ENCODE measurements at places on chromosomes 2 and 18.
A peak's percentile ranks its signal among the peaks of the same experiment; 100 is the strongest.

DNA sequence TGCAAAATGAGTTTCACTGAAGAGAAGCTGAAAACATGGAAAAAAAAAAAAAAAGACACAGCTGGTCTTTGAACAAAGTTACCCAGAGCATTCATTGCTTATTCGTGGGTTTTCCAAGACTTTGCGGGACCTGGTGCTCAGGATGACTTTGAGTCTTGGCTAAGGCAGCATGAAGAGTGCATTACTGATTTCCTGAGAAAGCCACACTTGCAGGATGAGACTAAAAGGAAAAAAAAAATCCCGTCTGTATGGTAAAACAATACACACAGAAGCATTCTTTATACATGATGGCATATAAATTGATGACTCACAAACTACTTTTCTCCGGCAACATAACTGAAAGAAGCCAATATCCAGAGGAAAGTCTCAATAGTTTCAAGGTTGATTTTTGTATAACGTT, 195.4 kb downstream of the SPP2 start:
- no peak for DNase-seq

DNA sequence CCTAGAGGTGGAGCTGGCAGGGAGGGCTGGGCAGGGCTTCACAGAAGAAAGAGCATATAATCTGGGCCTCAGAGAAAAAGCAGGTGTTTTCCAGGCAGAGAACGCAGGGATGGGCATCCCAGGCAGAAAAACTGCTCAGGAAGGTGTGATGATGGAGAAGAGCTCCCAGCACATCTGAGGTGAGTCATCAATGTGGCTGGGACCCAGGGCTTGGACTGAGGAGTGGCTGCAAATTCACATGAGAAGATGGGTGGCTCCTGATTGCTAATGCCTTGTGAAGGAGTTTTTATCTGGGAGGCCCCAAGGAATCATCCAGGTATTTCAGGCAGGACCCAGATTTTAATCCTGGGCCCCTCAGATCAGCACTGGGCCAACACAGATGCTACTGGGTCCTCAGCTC, 10.2 kb downstream of the IL1F10 start:
- DNase-seq: no peak

DNA sequence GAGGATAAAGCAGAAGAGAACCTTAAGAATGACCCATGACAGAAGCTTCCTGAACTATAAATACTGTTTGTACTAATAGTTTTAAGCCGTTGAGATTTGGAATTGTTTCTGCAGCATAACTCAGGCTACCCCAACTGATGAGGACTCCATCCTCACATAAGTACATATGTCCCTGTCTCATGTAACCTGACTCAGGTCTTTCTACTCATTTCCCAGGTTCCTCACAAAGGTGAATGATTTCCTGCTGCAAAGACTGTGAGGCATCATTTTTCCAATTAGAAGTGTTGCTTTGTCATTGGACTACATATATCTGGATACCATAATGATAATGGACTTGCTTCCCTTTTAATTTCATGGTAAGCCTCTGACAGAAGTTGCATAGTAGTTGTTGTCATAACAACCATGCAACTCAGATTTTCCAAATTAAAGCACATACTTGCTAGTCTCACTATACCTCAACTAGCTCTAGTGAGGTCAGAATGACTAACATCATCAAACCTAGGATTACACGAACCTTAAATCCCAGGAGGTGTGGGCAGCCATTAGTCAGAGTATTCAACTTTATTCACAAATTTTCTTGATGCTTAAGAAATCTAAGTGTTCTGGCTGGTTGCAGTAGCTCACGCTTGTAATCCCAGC, 38.0 kb upstream of the NEDD4L start:
- DNase-seq: no peak

DNA sequence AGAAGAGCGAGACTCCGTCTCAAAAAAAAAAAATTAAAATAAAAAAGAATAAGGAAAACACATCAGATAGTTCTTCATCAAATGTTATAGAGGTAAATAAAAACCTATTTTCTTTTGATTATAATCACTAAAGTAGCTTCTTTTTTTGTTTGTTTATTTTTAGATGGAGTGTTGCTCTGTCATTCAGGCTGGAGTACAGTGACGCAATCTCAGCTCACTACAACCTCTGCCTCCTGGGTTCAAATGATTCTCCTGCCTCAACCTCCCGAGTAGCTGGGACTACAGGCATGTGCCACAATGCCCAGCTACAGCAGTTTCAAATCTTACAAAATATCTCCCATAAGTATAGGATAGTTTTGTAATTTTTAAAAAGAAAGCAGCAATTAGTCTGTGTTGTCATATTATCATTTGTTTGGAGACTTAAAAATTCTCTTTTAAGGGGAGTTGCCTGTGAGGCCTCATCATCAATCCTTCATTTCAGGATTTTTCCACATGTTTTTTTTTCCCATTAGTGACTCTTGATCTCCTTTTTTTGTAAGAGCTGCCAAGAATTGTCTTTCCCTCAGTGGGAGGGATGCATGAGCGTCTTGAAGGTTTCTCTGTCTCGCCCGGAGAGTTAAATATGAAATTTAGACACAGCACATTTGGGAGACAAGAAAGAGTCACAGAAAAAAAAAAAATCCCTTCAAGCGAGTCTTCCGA, 275.9 kb downstream of the CDCA7 start:
- no peak for DNase-seq

- DNase-seq: no peak
These were observed 46.5 kb downstream of the MBP start for GRCh38 chr18:77086034-77086433.

- DNase-seq: no peak
These were observed 2.1 kb upstream of the CLIP4 start for GRCh38 chr2:29113027-29113686.

DNA sequence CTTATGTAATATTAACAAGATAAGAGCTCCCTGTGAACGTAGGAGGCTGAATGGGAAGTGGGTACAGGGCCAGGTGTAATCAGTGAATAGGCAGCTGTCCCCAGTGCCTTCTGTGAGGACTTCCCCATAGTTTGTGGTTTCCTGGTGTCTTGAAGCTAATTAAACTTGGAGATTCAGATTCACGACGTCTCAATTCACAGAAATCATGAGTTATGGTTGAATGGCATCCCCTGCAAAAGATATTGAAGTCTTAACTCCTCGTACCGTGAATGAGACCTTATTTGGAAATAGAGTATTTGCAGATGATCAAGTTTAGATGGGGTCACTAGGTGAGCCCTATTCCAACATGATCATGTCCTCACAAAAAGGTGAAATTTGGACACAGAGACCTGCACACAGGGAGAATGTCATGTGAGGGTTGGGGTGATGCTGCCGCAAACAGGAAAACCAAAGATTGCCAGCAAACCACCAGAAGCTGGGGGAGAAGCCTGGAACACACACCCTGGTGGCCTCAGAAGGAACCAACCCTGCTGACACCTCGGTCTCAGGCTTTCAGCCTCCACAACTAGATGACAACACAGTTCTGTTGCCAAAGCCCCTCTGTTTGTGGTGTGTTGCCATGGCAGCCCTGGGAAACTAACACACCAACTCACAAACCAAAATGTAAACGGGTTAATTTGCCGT, 13.2 kb downstream of the ARL4C start:
- peak; percentile 78 for DNase-seq

DNA sequence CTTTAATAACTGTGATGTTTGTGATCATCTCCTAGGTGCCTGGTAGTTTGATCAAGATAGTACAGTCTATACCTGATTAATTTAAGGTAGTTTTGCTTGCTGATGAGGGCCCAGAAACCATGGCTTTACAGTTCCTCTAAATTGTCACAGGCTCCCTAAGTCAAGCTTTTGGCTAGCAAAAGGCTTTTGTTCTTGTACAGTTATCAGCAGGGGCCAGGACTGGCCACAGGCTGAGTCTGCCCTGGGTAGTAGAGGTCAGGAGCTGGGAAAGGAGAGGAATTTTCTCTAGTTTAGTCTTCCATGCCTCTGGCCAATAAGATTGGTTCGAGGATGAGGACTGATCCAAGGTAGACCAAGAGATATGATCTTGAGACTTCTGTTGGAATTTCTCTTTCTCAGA, 3.6 kb upstream of the BOD1L2 start:
- DNase-seq: no peak

GRCh38 chr2:159153463-159153862, 133.0 kb downstream of the WDSUB1 start:
- DNase-seq: no peak

GRCh38 chr2:180513389-180513788, 467.0 kb upstream of the UBE2E3 start:
- no peak for DNase-seq

DNA sequence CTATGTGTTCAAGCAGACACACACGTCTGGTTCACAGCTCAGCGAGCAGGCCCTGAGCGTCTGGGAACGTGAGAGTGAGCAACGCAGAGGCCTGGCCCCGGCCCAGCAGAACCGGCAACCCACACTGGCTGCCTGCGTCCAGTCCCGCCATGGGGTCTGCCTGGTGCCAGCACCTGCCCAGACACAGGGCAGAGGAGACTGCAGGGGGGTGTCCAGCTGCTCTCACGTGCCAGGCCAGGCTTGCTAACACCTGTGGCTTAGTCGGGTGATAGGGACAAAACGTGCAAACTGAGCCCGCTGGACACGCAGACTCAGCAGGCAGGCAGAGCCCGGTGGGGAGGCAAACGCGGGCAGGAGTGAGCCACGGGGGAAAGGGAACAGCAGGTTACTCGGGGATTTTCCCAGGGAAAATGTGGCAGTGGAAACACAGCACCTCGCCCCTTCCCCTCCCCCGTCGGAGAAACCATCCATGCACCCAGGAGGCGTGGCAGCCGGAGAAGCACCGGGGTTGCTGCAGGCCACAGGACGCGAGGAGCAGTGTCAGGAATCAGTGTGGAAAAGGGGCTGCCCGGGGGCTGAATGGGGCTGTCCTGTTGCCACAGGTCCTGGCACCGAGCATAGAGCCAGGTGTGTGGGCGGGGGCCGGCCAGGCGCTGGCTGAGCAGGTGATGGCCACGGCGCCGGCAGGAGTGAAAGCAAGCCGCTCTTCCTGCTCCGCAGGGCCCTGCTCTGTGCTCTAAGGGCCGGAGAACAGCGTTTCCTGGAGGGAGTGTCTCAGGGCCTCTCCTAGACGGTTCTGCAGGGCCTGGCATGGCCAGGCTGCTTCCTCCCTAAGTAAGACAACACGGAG, 154.7 kb downstream of the HDAC4 start:
- DNase-seq: no peak

DNA sequence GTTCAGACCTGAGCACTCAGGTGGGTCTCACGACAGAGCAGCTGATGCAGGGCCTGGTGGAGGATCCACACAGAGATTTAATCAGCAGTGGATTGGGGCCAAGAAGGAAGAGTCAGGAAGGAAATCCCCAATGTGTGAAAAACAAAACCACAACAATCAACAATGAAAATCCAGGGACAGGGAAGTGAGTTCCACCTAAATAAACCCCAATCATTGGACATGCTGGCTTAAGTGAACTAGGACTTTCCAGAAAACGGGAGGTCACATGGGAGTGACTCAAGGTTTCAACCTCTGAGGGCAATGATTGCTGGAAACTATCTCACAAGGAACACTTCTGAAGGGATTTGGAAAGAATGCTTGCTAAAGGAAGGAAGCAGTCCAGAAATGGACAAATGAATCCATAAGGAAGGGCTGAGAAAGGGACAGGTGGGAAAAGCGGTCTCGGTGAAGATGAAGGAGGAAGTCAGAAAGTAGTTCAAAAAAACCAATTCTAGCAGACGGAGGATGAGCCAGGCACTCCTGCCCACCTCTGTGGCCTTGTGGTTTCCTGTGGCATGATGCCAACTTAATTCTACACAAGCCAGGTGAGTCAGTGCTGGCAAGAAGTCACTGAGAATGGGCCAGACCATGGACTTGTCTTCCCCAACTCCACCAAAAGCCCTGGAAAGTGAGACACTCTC, 15.4 kb upstream of the XDH start:
- peak; percentile 2 for DNase-seq

GRCh38 chr2:45585267-45585861, 25.7 kb downstream of the SRBD1 start:
- DNase-seq: no peak
